ENCODE measurements at places on chromosomes 7 and 10. TPM values are rescaled to one million over a fixed set of nuclear protein-coding genes. Genes with fewer than 3 reads are reported as not detected.

GPER1 gene
- 0.13 TPM for total RNA-seq

FANK1 gene
- total RNA-seq, result 2.1 TPM

STOX1 gene
- total RNA-seq, result not detected

GRCh38 chr7:3193379-3194120 lies 107.5 kb upstream of the SDK1 start:
- no peak for DNase-seq

GRCh38 chr7:130963339-130963738 lies 229.3 kb upstream of the KLF14 start:
- DNase-seq, result no peak

PROSER2 gene
- 27.8 TPM for total RNA-seq

GRCh38 chr7:22361795-22362194 lies 4.8 kb upstream of the RAPGEF5 start:
- DNase-seq, result peak; percentile 93

DNA sequence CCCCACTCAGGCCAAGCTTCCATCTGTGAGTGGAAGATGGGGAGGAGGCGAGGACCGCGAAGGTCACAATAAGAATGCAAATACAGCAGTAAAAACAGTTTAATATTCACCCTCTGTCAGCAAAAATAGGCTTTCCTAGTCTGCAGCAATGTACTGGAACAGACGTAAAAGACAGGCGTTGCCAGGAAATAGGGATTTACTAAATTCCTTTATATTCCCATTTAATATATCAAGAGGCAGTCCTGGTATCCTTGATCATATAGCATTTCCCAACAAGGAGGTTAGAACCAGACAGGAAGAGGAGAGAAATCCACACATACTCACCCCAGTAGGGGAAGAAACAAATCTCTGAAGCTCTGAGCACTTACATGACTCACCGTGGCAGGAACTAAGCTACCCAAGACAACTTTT lies 1054.9 kb upstream of the C7orf33 start:
- DNase-seq, result no peak

GRCh38 chr10:118908557-118909256 lies 120.8 kb upstream of the NANOS1 start:
- no peak for DNase-seq

- peak; percentile 49 for DNase-seq
These were observed 63.7 kb downstream of the TACC2 start for GRCh38 chr10:122052701-122053100.

OIT3 gene
- 0.13 TPM for total RNA-seq

- no peak for DNase-seq
These were observed 2.2 kb downstream of the OGDHL start for GRCh38 chr10:49759787-49760551.

DNA sequence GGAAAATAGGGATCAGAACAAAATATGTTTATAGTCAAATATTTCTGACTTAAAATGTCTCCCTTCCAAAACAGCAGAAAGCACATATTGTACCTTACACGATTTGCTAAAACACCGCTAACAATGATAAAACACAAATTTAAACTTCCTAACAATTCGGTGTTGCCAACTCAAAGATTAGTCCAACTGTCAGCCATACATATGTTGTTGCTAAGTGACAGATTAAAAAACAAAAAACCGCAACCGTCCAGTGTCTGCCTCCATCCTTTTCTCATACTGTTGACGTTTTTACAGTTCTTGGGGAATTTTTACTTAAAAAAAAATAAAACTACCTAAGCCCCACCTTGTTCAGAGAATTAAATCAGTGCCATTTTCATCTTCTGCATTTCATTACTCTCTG lies 118.0 kb downstream of the RAB11FIP2 start:
- no peak for DNase-seq

DNA sequence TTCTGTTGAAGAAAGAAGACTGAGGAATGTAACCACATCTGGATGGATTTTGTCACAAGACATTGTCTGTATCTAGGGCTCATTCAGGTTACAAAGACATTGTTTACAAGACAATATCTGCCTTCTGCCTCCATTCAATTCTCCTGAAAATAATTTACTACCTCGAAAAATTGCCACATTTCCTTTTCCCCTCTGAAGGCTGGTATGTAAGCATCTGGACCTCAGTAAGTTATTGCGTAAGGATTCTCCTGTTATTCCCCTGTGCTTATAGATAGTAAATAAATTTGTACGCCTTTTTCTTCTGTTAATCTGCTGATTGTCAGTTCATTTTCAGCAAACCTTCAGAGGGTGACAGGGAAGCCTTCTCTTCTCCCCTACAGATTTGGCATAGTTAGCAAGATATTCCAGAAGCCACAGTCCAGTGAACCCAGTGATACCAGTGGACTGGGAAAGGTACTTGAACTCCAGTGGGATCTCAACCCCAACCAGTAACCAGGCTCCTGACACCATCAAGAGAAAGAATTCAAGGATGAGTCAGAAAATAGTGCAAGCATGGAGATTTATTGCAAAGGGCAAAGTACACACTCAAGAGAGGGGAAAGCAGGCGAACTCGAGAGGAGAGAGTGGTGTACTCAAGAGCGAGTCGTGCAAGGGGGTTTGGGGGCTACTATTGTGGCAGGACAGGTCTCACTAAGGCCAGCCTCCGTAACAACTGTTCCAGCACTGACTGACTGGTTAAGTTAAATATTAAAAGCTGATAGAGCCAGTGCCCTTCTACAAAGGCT lies 706.9 kb upstream of the GHITM start:
- DNase-seq, result no peak

DNA sequence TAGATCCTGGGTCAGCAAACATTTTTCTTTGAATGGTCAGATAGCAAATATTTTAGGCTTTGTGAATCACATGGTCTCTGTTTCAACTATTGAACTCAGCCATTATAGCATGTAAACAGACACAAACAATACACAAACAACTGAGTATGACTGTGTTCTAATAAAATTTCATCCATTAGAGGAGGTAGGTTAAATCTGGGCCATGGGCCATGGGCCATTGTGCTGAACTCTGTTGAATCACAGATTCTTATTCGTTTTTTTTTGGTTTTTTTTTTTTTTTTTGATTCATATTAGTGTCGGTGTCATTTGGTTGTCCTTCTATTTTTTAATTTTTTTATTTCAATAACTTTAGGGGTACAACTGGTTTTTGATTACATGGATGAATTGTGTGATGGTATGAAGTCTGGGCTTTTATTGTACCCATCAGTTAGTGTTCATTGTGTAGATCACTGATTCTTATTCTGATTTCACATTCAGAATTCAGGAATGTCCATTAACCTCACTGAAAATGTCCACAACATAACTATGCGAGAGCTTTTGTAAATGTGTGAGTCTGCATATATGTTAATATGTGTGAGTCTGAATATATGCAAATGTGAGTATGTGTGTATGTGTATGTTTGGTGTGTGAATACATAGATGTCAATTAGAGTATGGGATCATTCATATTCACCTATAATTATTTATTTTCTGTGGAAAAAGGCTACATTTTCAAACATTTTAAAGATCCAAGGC lies 443.7 kb upstream of the GRM3 start:
- DNase-seq, result no peak

DNA sequence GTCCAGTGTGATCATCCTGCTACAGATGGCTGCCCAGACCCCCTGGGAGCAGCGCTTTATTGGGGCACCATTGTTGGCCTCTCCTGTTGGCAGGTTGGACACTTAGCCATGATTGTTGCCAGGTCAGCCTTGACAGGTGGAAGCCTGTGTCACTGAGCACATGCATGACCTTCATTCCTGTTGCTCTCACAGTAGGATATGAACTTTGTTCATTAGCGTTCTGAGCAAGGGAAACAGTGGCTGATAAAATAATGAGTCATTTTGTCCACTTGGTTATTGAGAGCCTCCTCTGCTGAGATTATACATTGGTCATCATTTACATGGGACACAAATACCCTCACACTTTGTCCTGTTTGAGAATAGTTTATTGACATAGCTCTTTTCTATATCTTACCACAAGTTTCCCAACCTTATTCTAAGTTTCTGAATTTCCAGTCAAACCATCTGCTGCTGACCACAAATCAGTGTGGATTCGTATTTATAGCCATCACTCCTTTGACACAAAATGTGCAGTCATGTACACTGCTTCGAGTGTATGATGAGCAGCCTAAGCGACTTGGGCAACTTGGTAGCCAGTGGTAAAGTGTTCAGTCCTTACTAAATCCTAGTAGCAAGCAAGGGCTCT lies 102.6 kb downstream of the TPST1 start:
- DNase-seq, result peak; percentile 34

GRCh38 chr10:110803830-110804338 lies 67.8 kb upstream of the PDCD4 start:
- peak; percentile 49 for DNase-seq

GRCh38 chr7:95772298-95772770 lies at the start of gene DYNC1I1:
TSS of gene DYNC1I1 (plus strand) at chr7:95772554. CDS start at chr7:95804730, 32,176 bp downstream.
- DNase-seq, result peak; percentile 61

GRCh38 chr7:68238204-68238805 lies 1241.7 kb downstream of the TYW1 start:
- no peak for DNase-seq

DNA sequence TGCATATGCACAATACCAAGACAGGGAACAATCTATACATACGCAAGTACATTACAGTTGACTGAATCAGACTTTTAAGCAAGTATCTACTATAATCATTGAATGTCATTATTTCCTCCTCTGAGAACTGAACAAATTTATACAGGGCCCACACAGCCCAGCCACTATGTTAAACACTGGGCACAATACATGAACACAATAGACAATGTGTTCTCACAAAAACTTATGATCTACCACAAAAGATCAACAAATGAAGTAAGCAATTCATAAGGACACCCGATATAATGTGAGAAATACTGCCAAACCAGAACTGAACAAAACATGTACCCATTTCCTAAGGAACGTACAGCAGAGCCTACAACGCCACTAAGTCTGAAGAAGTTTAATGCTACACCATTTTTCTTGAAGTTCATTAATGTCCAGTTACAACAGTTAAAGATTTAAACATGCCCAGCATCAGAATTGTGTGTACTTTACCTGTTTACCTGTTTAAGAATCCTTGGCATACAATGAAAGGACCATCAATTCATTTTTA lies 31.5 kb downstream of the SHTN1 start:
- DNase-seq, result no peak

GRCh38 chr10:62794306-62794705 lies 10.2 kb upstream of the ADO start:
- DNase-seq, result no peak

DNA sequence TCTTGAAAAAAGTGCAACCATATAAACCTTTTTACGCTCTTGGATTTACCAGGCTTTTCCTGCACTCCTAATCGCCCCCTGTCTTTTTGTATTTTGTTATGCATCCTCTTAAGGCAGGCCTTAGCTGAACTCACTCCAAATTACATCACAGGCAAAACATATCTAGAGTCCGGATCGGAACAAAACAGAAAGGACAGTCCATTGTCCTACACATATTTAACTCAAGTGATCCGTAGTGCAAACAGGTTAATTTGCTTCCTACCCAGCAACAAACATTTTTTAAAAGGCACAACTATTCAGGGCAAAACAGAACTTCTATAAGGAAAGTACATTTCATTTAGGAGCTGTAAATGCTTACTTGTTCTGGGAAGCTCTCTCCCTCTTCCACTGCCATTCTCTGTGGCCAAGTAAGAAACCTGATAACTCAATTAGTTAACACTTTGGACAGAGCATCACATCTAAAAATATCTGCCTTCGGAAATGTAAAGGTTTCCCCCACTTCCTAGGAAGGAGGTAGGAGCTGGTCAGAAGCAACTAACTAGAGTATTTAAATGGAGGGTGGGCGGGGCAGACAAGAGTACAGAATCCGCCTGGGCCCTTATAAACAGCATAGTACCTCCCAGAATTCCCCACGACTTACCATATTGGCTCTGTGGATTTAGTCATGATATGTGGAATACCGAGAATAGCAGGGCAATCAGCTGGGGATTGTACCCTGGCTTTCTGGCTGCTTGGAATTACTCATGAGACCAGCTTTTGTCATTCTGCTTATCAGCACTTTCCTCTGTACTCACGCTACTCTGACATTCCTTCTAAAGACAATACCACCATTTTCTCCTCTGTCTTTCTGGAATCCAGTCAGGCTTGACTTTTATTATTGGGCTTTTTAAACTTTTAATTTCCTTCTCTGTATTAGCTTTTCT lies 89.5 kb downstream of the ANK3 start:
- peak; percentile 56 for DNase-seq

DNA sequence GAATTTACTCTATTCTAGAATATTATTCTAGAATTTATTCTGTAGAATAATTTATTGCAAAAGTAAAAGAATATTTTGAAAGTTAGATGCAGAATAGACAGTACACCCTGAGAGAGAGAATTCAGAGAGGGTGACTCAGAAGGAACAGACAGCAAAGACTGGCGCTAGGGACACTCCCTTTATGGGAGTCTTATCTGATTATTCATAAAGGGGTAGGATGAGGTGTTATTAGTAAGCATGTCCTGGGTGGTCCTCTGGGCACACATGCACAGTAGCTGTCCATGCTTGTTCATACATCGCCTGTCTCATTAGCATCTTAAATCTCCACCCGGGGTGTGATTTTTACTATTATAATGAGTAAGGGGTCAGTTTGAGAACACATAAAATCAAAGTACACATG lies 100.1 kb downstream of the XPNPEP1 start:
- DNase-seq, result peak; percentile 89

DNA sequence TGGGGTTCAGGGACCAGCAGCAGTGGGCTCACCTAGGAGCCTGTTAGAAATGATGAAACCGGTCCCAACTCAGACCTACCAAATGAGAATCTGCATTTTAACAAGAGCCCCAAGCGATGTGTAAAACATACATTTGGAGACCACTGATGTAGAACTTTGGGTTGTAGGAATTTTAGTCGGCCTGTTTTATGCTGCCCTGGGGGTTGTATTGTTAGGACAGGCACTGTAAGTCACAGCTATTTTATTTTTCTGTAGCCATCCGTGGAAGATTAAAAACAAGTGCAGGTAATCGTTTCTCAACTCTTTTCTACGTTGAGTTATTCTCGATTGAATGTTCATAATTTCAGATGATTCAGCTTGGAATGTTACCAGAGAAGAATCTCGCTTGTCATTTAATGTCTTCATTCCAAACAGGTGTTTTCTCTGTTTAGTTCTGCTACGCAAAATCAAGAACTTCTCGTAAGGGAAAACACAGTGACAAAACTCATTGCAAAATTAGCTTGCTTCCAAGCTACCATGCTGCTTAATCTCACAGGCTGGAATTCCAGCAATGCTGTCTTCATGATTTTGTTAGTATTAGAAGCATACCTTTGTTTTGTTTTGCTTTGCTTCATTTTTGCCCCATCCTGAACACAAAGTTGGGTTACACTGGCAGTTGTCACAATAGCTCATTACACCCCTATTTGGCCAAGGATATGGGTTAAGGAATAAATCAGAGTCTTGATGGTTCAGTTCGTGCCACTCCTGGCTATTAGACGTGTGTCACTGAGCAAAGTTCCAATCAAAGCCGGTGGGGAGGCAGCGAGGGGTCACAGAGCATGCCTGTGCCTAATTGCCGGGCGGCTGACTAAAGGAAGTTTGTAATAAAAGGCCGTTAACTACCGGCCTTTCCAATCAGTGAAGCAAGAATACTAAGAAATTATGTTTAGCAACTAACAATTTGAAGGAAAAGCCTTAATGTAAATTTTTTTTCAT lies 676.9 kb downstream of the GATA3 start:
- no peak for DNase-seq
